T-helper 2 cell treated with Interferon-gamma antibody and Interleukin-4, amounts not matched to agents 100 ng/mL and 5 ng/mL, for 36 hours (primary cell): ENCODE measurements at places on chromosomes 7 and 10. TPM values are rescaled to one million over a fixed set of nuclear protein-coding genes. Genes with fewer than 3 reads are reported as not detected.

CDK14 gene
- total RNA-seq, result 0.09 and 0.18 TPM in 2 replicates

FAM25C gene
- not detected in 2 replicates for total RNA-seq

SH2D4B gene
- 0.07 and 0.14 TPM in 2 replicates for total RNA-seq

NPC1L1 gene
- total RNA-seq, result not detected in 2 replicates

RPEL1 gene
- total RNA-seq, result not detected in 2 replicates

TRIP6 gene
- total RNA-seq, result 27.0 and 30.8 TPM in 2 replicates

SVOPL gene
- total RNA-seq, result 1.0 and 1.2 TPM in 2 replicates

DNAH11 gene
- total RNA-seq, result 1.2 and 1.9 TPM in 2 replicates

SLIT1 gene
- total RNA-seq, result 0.59 and 0.77 TPM in 2 replicates

KEL gene
- total RNA-seq, result 0.32 and 0.57 TPM in 2 replicates

MINDY3 gene
- total RNA-seq, result 20.2 and 21.2 TPM in 2 replicates

TLX1 gene
- total RNA-seq, result not detected in 2 replicates

AMPH gene
- total RNA-seq, result 0.23 and 0.30 TPM in 2 replicates

NEBL gene
- not detected in 2 replicates for total RNA-seq

LIPM gene
- total RNA-seq, result not detected in 2 replicates

HOXA13 gene
- not detected in 2 replicates for total RNA-seq

CALML5 gene
- not detected in 2 replicates for total RNA-seq

PRKG1 gene
- total RNA-seq, result not detected in 2 replicates

NOS3 gene
- total RNA-seq, result 17.0 and 17.4 TPM in 2 replicates

MYO1G gene
- total RNA-seq, result 533 and 534 TPM in 2 replicates

LRIT1 gene
- total RNA-seq, result not detected in 2 replicates

ARHGEF5 gene
- total RNA-seq, result 11.0 and 11.9 TPM in 2 replicates

TAF3 gene
- total RNA-seq, result 15.0 and 15.3 TPM in 2 replicates

GIMAP7 gene
- 188 and 191 TPM in 2 replicates for total RNA-seq

CAV2 gene
- total RNA-seq, result not detected in 2 replicates

NUDT5 gene
- 91.5 and 97.9 TPM in 2 replicates for total RNA-seq

PAXIP1 gene
- 34.5 and 36.9 TPM in 2 replicates for total RNA-seq

CPA2 gene
- total RNA-seq, result not detected in 2 replicates

VWC2 gene
- total RNA-seq, result not detected in 2 replicates

EPHA1 gene
- 0.73 and 1.9 TPM in 2 replicates for total RNA-seq

CPXM2 gene
- total RNA-seq, result not detected in 2 replicates

RPA3 gene
- 96.1 and 97.9 TPM in 2 replicates for total RNA-seq

SLC39A12 gene
- total RNA-seq, result not detected in 2 replicates

IKZF1 gene
- total RNA-seq, result 473 and 486 TPM in 2 replicates

GPR26 gene
- total RNA-seq, result not detected in 2 replicates

TMEM225B gene
- total RNA-seq, result 1.2 and 2.4 TPM in 2 replicates

NRP1 gene
- total RNA-seq, result 2.4 and 2.8 TPM in 2 replicates

NPFFR1 gene
- total RNA-seq, result not detected in 2 replicates

UNCX gene
- total RNA-seq, result not detected in 2 replicates

LRRC61 gene
- 20.7 and 20.9 TPM in 2 replicates for total RNA-seq

LRGUK gene
- 0.09 and 0.20 TPM in 2 replicates for total RNA-seq

CUBN gene
- 0.55 and 0.89 TPM in 2 replicates for total RNA-seq

TOMM7 gene
- 264 and 277 TPM in 2 replicates for total RNA-seq

HMX2 gene
- not detected in 2 replicates for total RNA-seq

SORCS1 gene
- total RNA-seq, result not detected in 2 replicates

OR2A12 gene
- total RNA-seq, result not detected in 2 replicates

FBXO24 gene
- 1.0 and 1.2 TPM in 2 replicates for total RNA-seq

SP8 gene
- total RNA-seq, result not detected in 2 replicates

ACSM6 gene
- not detected in 2 replicates for total RNA-seq

NPM3 gene
- total RNA-seq, result 36.3 and 40.0 TPM in 2 replicates

EIF5AL1 gene
- total RNA-seq, result 0.11 and 0.20 TPM in 2 replicates

KIF11 gene
- 76.2 and 76.5 TPM in 2 replicates for total RNA-seq

FFAR4 gene
- total RNA-seq, result not detected in 2 replicates

STEAP4 gene
- not detected in 2 replicates for total RNA-seq

CALML3 gene
- total RNA-seq, result not detected in 2 replicates

CRPPA gene
- 1.1 and 1.2 TPM in 2 replicates for total RNA-seq

NKX2-3 gene
- total RNA-seq, result not detected in 2 replicates
